Stimulated activated CD4-positive, alpha-beta T cell treated with anti-CD3 and anti-CD28 coated beads, TNF-alpha, amount 100 ng/mL, for 1 hour (primary cell): ENCODE measurements at places on chromosomes 2 and 18.

DNA sequence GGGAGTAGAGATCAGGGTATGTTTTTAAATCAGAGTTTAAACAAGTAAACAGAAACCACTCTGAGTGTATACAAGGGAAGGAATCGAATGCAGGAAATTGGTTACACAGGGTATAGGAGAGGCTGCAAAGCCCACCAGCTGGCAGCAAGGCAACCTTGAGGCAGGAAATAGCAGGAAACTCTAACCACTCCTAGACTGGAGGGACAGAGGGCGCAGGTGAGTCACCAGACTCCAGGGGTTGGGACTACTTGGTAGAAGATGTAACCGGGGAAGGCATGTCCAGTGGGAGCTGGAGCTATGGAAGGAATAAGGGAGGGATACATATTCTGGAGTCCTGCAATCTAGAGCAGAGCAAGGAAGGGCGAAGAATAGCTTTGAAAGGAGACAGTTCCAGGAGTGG, 152.3 kb downstream of the MEIS1 start:
- no peak for DNase-seq

DNA sequence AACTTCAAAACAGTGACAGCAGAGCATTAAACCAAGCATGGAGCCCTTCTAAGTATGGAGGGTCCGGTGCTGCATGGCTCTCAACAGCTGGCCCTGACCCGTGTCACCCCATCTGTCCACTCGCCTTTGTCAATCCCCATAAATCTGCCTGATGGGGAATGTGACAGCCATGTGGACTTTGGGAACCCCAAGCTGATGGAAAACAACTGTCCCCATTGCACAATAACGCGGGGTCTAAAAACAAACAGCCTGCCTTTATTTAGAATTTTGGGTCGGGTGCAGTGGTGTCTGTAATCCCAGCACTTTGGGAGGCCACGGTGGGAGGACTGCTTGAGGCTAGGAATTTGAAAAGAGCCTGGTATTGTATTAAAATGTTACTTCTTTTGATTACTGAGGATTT, 17.1 kb upstream of the THADA start:
- DNase-seq: no peak

- no peak for DNase-seq
Measured at GRCh38 chr2:133943108-133943507, 310.8 kb upstream of the MGAT5 start.

DNA sequence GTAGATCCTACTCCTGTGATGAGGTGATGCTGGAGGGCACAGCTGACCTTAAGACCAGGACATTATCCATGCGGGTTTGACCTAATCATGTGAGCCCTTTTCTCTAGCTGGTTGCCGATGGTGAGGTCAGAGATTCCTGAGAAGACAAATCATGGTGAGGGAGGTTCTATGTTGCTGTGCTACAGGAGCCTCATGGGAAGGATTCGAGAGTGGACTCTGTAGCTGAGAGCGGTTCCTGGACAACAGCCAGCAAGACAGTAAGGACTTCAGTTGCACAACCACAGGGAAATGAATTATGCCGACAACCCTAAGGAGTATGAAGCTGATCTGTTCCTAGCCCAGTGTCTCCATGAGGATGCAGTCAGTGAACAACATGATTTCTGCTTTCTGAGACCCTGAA, 80.4 kb downstream of the EPB41L3 start:
- DNase-seq: no peak

DNA sequence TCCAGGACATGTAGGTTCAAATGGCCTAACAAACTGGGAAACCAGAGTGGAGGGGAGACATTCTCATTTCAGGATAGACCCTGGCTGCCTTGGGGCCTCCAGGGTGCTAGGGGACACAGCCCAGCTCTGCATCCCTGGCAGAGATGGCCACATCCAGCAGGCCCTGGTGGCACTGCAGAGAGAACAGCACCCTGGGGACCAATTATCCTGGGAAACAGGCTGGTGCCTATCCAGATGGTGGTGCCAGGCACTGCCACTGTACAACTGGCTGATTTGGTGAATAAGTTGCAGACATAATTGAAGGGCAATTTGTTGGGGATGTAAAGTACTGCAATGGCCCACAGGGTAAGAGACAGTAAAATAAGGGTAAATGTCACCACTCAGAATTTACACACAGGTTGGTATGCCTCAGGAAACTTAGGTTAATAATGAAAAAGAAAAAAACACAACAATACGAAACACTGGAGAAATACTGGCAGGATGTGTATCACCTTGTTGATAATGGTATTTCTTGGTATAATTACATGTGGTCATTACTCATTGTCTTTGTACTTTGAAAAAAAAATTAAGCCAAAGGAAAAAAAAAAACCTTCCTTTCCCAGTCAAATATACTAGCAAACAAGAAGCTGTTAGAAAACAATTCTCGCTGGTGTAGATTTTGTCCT, 12.8 kb upstream of the SFTPB start:
- no peak for DNase-seq

DNA sequence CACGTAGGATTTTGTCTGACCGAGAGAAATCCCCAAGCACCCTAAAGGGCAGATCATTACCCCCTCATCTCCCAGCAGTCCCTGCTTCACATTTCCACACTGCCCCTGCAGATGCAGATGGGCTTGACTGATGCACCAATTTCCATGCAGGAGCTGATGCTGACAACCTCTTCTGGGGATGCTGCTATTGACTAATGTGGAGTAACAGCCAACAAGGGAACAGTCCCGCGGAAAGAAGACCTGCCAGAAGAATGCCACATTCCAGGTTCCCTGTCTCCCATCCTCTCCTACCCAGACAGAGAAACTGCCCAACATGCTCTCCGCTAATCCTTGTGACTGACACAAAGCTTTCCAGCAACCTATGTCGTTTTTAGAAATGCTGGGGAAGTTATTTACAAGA, 91.7 kb downstream of the AFF3 start:
- DNase-seq: no peak

GRCh38 chr18:51603111-51603510, 405.6 kb upstream of the MEX3C start:
- DNase-seq: no peak

DNA sequence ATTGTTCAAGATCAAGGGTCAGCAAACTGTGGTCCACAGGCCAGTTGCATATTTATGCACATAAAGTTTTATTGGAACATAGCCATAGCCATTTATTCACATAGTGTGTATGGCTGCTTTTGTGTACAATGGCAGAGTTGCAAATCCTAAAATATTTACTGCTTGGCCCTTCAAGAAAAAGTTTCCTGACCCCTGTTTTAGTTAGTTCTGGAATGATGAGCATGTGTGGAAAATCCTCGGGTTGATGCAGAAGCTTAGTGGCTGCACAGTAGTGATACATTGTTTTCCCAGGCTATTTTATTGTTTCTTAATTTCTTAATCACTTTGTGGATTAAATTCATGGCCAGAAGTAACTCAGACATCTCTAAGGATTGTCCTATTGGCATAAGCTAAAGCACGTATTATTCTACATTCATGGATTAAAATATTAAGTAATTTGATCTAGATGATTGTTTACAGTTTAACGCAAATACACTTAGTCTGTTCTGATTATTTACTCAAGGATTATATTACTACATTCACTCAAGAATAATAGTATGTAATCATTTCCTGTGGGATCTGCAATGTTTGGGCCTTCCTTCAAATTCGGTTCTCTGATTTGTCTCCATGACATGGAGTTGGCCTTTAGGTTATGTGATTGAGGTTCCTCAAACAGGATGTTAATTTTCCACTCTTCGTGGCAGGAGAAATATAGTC, 165.5 kb downstream of the TMEM247 start:
- no peak for DNase-seq

GRCh38 chr2:207950761-207951114, 74.6 kb downstream of the PLEKHM3 start:
- no peak for DNase-seq
